HT1080 (cell line): ENCODE measurements at places on chromosomes 5 and 9. TPM values are rescaled to one million over a fixed set of nuclear protein-coding genes. Genes with fewer than 3 reads are reported as not detected.

DNA sequence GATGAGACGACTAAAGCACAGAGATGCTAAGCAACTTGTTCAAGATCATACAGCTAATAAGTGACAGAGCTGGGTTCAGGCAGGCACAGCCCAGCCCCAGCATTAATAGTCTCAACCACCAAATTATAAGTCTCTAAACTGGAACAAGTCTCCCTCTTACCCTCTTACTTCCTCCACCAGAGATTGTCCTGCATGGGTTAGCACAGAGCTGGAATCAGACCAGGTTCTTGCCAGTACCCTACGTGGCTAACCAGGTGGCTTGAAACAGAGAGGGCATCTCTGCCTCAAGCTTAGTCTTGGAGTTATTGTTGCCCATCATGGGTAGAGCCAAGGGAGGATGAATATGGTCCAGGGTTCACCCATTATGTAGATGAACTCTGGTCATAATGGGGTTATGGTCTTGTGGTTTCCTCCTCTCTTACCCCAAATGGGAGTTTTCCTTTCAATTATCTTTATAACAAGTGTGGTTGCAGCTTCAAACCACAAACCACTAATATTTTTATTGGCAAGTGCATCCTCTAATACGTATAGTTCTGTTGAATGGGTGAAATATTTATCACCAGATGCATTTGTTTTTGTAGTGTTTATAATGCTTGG is 8.3 kb upstream of the XPA start:
- peak; percentile 27 for DNase-seq

EXOC3 gene
- 71.6 and 77.6 TPM in 2 replicates for total RNA-seq

DNA sequence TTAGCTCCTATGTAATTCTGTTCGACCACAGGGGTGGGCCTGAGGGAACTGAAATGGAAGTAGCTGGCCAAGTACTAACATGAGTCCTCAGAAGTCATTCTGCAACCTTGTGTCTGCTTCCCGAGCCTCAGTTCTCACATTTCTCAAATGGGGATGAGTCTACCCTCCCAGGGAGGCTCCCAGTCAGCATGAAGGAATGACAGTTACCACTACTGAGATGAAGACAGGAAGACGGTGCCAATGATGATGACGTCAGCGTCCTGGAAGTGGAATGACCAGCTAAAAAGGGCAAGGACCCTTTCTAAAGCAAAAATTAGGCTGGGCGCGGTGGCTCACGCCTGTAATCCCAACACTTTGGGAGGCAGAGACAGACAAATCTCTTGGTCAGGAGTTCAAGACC is 6.8 kb downstream of the PIP5KL1 start:
- DNase-seq = peak; percentile 95

NTNG2 gene
- 1.1 and 2.6 TPM in 2 replicates for total RNA-seq

GLRA1 gene
- not detected in 2 replicates for total RNA-seq

GRCh38 chr9:69546265-69546664 is 125.9 kb downstream of the APBA1 start:
- peak; percentile 11 for DNase-seq

- DNase-seq = peak; percentile 43
Observed at GRCh38 chr9:95007226-95007869, 280.8 kb downstream of the AOPEP start.

GRCh38 chr9:114003758-114004157 is 74.3 kb downstream of the AMBP start:
- DNase-seq = no peak

DNA sequence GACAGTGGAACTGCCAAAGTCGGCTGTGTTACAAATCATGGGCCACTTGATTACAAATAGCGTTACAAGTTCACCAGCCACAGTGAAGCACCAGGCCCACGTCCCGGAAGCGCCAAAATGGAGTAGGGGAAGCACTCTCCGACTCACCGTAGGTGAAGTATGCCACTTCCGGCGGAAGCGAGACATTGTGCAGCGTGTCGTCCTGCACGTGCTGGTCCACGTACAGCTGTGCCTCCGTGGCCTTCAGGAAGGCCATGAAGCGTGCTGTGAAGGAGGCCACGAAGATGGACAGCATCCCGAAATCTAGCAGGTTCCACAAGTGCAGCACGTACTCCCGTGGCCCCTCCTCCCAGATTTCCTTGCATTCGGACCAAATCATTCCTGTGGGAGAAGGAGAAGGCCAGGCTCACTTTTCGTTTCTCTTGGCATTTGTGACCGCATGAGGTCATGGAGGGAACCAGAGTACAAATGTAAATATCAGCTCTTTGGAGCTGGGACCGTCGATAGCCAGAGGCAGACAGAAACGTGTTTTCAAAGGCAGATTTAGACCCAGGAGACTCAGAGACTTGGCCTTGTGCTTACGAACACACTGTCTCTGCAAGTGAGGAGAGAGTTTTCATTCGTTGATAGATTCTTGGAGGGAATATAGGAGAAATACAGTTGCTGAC is 58.7 kb upstream of the SMIM32 start:
- no peak for DNase-seq

- peak; percentile 69 for DNase-seq
Observed at GRCh38 chr5:127942246-127943060, 141.1 kb upstream of the SLC12A2 start.

DNA sequence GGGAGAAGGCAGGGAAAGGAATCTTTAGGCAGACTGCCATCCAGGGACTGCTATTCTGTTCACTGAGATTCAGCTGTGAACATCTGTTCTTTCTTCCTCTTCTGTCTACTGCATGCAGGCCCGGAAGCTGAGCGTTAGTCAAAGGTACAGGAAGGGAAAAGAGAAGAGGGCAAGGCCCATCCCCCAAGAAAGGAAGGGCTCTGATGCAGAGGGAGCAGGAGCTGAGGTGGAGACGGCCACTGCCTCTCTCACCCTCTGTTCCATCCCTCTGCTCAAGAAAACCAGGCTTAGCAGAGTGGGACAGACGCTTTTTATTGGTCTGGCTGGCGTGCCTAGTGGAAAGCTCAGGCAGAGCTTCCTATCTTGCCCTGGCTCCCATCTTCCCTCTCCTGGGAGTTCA is 57.6 kb downstream of the PFDN1 start:
- no peak for DNase-seq

GRCh38 chr5:33721491-33722200 is 170.1 kb downstream of the ADAMTS12 start:
- DNase-seq = no peak

DNA sequence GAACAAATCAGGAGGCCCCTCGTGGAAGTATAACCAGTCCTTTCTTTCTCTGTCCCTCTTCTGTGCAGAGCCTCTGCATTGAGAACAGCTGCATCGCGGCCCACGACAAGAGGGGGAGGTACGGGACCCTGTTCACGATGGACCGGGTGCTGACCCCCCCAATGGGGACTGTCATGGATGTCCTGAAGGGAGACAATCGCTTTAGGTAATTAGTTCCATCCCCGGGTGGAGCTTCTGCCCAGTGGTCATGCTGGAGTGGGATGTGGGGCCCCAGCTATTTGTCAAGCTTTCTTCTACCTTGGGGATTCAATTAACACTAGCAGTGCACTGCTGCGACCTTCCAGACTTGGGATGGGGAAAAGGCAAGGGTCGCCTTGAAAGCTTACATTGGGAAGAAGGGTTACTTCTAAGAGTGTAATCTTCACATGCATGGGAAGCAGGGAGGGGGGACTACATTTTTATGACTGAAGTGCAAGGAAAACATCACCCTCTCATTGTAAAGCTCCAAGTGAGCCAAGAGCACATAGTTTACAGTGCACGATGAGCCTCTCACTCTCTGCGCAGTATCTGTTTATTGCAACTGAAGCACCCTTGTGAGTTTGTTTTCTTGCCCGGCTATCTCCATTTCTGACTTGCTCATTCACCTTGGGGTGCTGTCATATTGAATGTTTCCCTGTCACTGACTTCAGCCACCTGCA is 27.0 kb downstream of the TGFBI start:
- DNase-seq = no peak

- no peak for DNase-seq
Observed at GRCh38 chr5:170105642-170106611, at the start of gene FOXI1. FOXI1 (plus strand) TSS chr5:170105897; CDS start chr5:170105958, 61 bp downstream.

DNA sequence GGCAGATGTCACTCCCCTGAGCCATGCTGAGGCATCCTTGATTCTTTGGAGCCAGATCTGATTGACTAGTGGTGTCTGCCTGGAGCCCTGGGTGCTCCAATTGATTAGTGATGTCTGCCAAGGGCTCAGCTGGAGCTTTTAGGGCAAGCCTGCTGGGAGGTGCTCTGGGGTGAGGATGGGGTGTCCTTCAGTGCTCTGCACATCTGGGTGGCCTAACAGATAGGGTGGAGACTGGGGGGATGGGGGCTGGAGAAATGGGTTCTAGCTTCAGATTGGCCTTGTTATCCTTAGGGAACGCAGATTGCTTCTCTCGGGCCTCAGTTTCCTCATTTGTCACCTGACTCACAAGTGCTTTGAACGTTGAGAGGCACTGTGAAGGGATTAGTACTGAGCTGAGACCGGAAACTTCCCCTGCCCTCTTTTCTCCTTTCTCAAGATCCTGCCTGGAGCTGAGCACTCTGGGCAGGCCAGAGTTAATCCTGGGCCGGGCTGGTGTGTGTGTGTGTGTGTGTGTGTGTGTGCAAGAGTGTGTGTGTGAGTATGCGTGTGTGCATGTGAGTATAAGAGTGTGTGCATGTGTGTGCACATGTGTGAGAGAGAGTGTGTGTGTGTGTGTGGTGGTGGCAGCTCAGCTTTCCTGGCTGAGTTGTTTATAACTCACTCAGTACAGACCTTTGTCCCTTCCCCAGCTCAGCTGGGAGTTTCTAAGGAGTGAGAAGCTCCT is 5.6 kb upstream of the IER5L start:
- no peak for DNase-seq

DNA sequence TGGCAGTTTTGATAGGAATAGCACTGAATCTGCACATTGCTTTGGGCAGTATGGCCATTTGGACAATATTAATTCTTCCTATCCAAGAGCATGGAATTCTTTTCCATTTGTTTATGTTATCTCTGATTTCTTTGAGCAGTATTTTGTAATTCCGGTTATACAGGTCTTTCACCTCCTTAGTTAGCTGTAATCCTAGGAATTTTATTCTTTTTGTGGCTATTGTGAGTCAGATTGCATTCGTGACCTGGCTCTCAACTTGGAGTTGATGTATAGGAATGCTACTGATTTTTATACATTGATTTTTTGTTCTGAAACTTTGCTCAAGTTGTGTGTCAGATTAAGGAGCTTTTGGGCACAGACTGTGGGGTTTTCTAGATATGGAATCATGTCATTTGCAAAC is 24.0 kb downstream of the TMEM161B start:
- no peak for DNase-seq

DNA sequence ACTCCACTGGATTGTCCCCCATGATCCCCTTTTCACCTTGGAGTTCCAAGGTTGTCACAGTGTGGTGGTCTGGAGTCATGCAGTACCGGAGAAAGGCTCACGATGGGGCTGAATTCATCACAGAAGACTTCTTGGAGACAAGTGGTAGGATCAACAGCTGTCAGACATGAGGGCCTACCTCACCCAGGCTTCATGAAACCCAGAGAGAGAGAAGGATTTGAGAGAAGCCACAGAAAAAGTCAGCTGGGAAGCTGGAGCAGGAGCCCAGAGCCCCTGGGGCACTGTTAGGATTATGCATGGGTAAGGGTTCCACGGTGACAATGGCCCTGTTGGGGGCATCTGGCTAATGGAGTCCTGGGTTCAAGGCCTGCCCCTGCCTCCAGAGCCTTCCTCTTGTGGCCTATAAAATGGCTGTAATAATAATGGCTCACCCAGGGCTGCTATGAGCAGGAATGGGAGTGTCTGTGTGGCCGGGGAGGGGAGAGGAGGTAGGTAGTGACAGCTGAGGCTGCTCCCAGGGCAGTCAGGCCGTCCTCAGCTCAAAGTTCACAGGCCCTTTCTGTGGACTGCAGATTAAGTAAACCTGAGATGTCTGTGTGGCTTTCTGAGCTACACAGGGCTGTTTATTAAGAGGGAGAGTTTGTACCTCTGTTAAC is 910 bp downstream of the TRIM14 start:
- peak; percentile 60 for DNase-seq

GPRIN1 gene
- 10.4 and 13.1 TPM in 2 replicates for total RNA-seq

DNA sequence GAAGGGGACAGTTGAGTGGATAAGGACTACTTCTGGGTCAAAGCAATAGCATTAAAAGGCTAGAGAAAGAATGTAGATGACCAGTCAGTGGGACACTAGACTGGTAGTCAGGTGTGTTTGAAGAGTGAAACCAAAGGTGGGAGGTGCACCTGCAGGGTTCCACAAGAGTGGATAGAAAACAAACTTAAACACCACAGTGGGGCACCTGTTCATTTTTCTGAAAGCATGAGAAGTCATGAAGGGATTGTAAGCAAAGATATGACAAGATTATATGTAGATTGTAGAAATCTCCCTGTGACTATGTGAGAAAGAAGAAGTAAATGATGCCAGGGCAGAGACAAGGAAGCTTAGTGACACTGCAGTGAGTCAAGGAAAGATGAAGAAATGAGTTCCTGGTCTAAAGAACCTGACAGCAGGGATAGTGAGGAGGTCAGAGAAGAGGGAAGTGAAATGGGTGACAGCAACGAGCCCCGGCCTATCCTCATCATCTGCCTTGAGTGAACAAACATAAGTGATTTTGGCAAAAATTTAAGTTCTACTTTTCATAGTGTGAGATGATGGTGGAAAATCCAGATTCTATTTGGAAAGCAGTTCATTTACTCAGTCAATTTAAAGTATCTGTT is 296.9 kb downstream of the TLE4 start:
- DNase-seq = no peak

GRCh38 chr5:33118761-33119415 is 321.9 kb upstream of the TARS1 start:
- DNase-seq = peak; percentile 19

GRCh38 chr9:130471411-130472183 is 26.8 kb downstream of the ASS1 start:
- no peak for DNase-seq
